Femur (tissue), 1 donor: ENCODE measurements at places on chromosomes 4 and X.

GRCh38 chr4:30103455-30103854 lies 616.7 kb upstream of the PCDH7 start:
- DNase-seq = no peak

DNA sequence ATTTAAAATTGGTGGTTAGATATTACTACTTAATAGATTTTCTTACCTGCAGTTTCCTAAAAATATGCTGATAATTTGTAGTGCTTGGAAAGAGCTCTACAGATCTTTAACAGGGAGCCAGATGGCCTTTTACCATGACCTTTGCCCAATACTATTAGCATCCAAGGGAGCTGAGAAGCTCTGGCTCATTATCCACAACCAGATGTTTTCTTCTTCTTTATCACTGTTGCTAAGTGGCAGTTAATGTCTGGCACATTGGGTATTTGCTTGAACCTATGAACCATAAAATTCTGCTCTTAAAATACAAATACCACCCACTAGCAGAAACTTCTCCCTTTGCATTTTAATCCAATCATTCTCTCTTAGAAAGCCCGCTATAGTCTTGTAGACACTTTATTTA lies 1480.3 kb downstream of the C4orf33 start:
- no peak for DNase-seq

GRCh38 chr4:105291925-105292324 lies 145.2 kb downstream of the TET2 start:
- DNase-seq = no peak

GRCh38 chrX:71236836-71237235 lies 13.8 kb downstream of the GJB1 start:
- DNase-seq = no peak

GRCh38 chr4:61152433-61152832 lies 47.7 kb upstream of the ADGRL3 start:
- DNase-seq = no peak

- no peak for DNase-seq
Measured at GRCh38 chrX:110536816-110537215, 178.2 kb downstream of the RTL9 start.

DNA sequence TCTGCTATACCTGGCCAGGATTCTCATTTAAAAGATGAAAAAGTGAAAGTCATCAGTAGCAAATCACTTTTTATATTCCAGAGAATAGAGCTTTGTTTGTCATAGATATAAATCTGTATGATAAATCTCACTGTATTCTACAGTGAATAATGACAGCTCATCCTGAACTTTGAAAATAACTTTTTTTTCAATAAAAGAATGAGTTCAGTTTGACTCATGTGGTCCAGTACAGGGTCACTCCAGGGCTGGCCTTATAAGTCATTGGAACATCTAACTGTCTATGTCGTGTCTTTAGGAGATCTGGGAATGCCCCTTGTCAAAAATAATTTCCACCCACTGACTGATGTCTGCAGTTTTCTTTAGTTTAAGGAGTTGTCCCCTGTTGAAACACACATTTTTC lies 18.5 kb upstream of the CXCL8 start:
- no peak for DNase-seq
